Activated T-cell treated with anti-CD3 and anti-CD28 coated beads for 4 hours (primary cell): ENCODE measurements at places on chromosomes 12 and 14.

- DNase-seq, result no peak
These were observed 8.1 kb upstream of the STX2 start for GRCh38 chr12:130847112-130847511.

- no peak for DNase-seq
These were observed 57.3 kb downstream of the ACACB start for GRCh38 chr12:109173443-109174240.

DNA sequence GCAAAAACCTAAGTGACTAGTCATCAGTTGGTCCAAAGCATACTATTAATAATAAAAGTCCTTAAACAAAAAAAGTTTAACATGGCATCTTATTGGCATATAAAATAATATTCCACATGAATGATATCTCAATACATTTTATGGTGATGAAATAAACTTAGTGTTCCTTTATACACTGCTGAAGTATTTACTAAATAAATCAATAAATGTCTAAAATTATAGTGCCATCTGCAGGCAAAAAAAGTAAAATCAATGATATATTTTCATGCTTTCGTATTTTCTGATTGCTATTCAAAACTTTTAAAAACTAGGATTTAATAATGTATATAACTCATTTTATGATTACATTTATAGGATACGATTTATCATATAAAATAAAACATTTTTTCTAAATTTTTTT is 30.5 kb downstream of the PUS7L start:
- no peak for DNase-seq

- DNase-seq, result no peak
These were observed 16.2 kb upstream of the STON2 start for GRCh38 chr14:81416194-81416952.

- DNase-seq, result no peak
These were observed 232.1 kb downstream of the MON2 start for GRCh38 chr12:62698701-62699101.

DNA sequence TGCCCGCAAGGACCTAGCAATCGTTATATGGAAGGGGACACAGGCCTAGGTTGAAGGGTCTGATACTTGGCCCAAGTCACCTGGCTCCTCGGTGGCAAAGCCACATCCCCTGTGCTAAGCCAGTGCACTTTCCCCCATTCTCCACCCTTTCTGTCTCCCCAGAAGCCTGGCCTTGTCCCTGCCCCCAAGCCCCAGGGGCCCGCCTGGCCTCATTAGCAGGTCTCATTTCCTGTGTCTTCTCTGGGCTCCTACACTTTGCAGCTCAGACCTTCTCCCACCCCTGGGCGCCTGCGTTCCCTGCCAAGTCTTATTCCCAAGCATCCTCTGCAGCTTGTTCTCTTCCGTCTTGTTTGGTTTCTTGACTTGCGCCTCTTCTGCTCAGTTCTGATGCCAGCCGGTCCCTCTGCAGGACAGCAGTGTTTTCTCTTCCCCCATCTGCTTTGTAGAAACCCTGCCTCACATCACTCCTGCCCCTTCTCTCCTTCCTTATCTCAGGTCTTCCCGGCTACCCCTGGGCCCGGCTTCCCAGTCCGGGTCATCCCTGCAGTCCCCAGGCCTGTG is 66.7 kb downstream of the SLC24A4 start:
- DNase-seq, result no peak

DNA sequence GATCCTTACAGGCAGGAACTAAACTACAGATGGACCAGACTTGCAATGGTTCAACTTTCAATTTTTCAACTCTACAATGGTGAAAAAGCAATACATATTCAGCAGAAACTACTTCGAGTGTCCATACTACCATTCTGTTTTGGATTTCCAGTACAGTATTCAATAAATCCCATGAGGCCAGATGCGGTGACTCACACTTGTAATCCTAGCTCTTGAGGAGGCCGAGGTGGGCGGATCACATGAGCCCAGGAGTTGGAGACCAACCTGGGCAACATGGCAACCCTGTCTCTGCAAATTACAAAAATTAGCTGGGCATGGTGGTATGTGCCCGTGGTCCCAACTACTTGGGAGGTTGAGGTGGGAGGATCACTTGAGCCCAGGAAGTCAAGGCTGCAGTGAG is 336.1 kb downstream of the MED13L start:
- DNase-seq, result no peak

GRCh38 chr12:9757433-9758025 is 3.2 kb downstream of the CD69 start:
- no peak for DNase-seq

DNA sequence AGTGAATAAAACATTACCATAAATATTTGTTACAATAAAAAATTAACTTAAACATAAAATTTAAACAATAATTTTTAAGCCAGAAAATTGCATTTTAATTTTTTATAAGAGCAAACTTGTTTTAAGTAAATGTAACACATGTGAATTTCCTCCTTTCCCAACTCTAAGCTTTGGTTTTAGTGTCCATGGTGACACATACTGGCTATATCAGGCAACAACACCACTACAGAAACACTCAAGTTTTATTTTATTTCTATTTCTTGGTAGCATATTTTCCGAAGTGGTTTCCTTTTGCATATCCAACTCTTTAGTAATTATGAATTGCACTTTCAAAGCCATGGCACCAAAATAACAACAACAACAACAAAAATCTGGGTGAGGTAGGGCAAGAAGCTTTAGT is 2.2 kb downstream of the NELL2 start:
- no peak for DNase-seq

DNA sequence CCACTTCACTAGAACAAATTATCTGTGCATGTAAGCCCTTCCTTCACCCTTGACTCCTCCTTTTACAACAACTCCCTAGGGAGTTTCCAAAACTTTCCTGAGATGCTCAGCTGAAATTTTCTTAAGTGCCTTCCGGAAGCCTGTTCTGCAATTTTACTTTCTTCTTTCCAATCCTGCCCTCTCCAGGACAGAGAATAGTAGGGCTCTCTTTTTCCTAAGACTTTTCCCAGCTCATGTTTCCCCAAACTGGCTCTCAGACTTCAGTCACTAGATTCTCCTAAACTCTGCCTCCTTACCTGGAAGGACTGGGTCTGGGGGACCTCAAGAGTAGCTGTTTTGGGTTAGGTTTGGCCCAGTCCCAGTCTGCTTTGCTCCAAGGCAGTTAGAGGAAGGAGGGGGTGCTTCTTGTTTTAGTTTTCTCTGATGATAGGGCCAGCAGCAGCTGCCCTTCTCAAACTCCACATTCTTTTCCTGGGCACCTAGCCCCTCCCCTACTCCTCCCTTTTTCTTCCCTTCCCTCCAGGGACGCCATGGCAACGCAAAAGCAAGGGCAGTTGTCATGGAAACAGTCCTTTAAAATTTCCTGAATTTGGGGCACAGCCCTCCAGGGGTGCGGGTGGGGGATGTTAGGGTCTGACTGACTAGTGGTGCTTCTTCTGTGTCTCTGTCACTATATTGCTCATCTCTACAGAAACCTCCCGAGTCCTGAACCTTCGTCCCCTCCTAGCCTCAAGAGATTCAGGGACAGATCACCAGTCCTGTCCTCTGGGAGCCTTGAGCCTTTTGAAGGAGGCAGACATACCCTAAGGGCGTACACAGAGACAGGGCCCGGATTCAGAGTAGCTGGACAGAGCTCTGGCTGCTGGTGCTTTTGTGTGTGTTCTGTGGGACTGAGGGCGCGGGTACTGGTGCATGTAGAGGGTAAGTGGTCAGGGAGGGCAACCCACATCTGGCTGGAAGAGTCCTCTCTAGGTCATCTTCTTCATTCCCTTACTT is 17.0 kb downstream of the PPP1R1A start:
- DNase-seq, result no peak

DNA sequence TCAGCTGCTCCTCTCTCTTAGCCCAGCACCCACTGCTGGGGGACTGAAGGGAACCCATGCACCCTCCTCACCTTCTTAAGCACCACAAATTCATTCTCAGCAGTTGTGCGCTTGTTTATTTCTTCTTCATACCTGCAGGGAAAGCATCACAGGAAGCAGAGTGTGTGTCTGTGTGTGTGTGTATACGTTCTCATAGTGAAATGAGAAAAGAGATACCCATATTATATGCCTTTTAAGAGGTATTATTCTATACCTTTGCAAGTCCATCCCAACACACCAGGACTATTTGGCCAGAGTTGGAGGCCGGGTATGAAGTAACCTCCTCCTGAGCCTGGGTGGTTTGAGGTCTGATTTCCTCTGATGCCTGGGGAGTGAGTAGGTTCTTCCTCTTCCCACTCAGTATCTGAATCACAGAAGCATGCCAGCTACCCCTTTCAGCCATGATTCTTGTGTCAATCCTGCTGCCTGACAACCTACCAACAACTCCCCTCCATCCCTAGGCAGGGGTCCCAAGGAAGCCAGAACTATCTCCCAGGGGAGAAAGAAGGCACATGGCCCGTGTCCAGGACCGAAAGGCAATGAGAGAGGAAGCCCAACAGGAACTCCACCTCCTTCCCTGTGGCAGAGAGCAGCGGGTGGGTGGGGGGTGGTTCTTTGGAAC is 3.0 kb downstream of the KRT73 start:
- peak; percentile 38 for DNase-seq

- no peak for DNase-seq
These were observed 39.9 kb downstream of the MYO1H start for GRCh38 chr12:109387425-109388166.

DNA sequence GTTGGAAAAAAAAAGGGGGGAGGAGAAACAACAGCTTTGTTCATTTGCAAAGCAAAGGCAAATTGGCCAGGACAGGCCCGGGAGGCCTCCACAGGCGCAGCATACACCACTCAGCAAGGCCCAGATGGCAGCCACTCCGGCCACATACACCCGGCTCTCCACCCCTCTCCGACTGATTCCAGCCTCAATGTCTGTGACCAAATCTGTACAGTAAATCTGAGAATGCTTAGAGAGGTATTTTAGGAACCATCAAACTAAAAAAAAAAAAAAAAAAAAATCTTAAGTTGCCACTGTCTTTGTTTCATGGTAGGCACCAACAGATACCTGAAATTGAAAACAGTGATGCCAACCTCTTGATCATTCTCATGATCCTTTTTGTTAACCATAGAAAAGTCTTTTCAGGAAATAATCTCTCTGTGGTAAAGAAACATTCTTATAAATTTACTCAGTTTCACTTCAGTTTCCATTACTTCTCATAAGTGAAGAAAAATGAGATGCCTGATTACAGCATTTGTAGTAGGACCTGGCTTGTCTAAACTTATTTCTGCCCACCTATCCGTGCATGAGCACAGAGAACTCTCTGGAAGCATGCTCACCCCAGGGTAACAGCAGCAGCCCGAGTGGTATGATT is 20.2 kb downstream of the VPS37B start:
- no peak for DNase-seq

DNA sequence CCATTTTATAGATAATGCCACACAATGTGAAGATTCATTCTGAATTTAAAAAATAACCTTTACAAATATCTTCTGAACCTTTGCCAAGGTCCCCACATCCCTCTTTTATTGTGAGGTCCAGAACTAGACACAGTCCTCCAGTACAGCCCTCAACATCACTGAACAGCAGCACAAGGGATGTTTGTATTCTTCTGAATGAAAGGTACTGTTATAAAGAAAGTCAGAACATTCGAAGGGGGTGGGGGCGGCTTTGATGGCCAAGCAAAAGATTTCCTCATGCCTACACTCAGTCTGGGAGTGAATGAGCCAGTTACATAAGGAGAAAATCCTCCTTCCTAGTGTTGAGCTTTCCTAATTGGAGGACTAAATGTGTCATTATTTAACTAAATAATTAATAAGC is 77.3 kb downstream of the PPM1A start:
- DNase-seq, result no peak

DNA sequence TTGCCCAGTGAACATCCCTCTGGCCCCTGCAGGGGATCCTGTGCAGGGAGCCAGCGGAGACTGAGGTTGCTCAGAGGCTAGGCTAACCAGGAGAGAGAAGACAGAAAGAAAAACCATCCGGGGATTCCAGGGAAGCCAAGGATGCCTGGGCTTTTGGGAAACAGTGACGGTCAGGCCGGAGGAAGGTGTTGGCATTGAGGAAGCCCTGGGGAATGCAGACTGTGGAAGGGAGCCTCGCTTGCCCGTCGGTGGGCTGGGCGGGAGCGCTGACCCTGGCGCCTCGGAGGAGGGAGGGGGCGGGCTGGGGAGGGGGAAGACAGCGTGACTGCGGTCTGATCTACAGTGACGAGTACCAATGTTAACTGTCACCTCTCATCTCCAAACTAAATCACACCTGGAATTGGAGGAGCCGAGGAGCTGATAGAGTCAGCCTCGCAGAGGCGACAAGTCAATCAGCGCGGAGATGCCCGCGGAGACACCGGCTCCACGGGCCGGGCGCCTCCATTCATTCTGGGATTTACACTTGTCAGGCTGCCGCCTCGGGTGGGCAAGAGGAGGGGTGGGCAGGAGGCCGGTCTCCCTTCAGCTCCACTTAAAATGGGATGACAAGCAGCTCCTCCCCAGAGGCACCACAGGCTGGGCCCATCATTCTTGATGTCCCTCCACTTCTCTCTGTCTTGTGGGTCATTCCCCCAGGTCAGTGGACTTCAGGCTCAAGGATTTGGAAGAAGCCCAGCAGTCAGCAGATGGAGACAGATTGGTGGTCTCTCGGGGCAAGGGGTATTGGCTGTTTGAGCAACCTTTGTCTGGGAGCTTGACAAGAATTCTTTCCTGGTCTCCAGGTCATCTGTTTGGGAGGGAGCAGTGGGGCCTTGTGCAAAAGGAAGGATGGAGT is 20.4 kb upstream of the GPATCH2L start:
- DNase-seq, result no peak

- DNase-seq, result no peak
These were observed 5.4 kb downstream of the RAPGEF3 start for GRCh38 chr12:47753021-47754001.

DNA sequence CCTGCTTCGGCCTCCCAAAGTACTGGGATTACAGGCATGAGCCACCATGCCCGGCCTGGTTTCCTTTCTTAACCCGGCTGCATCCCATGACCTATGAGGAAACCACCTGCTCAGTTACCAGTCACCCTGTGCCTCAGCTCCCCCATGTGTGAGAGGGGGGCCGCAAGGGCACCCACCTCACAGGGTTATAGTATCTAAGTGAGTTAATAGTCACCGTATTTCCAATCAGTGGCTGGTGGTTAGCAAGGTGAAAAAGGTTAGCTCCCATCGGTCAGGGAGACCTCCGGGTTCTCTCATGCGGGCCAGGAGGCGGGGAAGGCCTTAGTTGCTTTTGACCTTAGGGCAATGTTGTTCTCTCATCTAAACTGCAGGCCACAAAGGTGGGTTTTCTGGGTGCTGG is 6.7 kb downstream of the LRP1 start:
- no peak for DNase-seq
